ENCODE measurements at places on chromosomes 5 and 9.
A peak's percentile ranks its signal among the peaks of the same experiment; 100 is the strongest.

DNA sequence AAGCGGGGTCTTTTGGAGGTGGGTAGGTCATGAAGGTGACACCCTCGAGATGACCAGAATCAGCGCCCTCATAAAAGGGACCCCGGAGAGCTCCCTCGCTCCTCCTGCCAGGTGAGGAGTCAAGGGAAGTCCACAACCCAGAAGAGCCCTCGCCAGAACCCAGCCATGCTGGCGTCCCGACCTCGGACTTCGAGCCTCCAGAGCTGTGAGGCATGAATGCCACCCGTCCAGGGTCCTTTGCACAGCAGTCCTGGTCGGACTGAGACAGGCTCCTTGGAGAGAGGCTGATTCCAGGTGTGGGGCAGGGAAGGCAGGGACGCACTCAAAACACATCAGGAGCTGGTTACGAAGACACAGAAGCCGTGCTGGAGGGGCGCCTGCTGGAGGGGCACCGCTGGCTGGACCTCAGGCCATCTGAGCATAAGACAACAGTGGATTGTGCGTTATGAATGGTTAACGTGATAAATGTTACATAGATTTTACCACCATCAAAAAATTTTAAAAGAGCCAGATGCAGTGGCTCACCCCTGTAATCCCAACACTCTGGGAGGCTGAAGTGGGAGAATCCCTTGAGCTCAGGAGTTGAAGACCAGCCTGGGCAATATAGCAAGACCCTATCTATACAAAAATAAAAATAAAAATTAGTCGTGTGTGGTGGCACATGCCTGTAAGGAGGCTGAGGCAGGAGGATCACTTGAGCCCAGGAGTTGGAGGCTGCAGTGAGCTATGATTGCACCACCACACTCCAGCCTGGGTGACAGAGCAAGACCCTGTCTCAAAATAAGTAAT is 5.7 kb upstream of the CLIC3 start:
- DNase-seq = no peak

DNA sequence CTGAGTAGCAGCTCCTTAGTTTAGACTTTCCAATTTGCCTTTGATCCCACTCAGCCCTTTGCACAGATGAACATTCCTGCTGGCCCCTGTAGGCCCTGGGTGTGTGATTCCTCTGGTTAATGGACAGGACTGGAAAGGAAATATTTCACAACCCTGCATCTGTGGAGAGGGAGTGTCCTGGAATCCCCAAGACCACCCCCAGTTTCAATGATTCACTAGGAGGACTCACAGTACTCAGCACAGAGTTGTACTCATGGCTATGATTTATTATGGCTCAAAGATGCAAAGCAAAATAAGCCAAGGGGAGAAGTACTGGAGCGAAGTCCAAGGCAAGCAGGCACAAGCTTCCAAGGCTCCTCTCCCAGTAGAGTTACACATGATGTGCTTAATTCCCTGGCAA is 42.4 kb upstream of the TJP2 start:
- DNase-seq = no peak

GRCh38 chr5:87411973-87412629 is 629 bp downstream of the CCNH start:
- DNase-seq = peak; percentile 7

DNA sequence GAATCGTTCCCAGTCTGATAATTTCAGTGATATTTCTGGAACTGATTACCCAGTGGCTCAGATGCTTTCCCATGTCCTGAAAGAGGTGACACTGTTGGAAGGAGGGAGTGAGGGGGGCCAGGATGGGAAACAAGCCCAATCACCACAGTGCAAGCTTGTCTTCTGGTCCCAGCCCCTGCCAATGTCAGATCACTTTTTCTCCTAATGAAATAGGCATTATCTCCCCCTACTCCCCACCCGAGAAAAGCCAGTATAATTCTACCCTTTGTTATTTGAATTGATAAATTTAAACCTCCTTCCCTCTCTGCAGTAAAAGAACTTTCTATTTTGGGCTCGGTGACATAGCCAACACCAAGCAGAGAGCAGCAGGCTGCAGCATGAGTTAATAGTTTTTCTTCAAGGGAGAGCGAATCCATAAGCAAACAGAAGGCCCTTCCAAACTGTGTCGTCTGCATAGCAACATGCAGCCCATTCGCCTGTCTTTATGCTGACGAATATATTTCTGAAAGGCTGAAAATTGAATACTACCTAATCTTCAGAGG is 14.6 kb upstream of the PPP2CA start:
- no peak for DNase-seq

GRCh38 chr5:168216989-168217388 is 74.5 kb upstream of the WWC1 start:
- no peak for DNase-seq

GRCh38 chr5:147169399-147169798 is 65.4 kb upstream of the STK32A start:
- no peak for DNase-seq

DNA sequence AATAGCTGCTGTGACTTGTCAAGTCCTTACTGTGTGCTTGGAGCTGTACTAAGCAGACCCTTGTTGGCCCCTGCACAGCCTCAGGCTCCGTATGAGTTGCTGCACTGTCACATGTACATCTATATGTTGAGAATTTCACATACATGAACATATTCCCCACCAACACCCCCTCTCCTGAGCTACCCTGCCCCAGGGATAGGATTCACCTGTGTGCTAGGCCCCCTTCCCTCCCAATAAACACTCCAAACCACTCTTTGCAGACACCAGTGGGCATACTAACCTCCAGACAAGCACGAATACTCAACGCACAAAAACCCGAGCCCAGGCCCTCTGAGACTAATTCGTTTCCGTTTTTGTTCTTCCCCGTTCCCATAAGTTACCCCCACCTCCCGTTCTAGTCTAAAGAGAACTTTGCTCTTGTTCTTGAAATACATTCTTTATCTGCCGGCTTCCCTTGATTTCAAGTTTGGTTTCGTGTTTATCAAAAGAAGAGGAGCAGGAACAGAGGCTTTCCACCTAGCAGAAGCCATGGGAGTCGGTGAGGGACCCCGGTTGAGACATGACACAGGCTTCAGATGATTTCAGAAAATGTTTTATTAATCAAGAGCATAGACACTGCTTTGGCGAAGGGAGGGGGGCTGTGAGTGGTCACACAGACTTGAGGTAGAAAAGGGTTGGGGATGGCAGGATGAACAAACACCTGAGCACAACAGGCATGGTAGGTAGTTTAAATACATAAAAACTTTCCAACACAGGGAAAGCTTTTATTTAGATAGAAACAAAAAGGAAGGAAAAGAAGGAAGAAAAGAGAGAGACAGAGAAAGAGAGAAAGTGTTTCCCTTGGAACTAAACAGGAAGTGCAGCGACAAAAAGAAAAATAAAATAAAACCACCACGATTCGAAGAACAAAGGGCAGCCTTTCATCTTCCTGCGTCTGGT is 3.4 kb downstream of the HAND1 start:
- DNase-seq = no peak

- DNase-seq = no peak
Measured at GRCh38 chr5:35483191-35483590, 134.5 kb upstream of the SPEF2 start.

GRCh38 chr5:169636477-169637084 is 494 bp upstream of the DOCK2 start:
- no peak for DNase-seq

- DNase-seq = no peak
Measured at GRCh38 chr5:53183880-53184279, 74.3 kb upstream of the MOCS2 start.

GRCh38 chr5:152063004-152063403 is 138.4 kb upstream of the GLRA1 start:
- no peak for DNase-seq

Measured in stimulated activated CD4-positive, alpha-beta T cell treated with anti-CD3 and anti-CD28 coated beads, Interleukin-4, amount 100 ng/mL, for 48 hours (primary cell).